Memory B cell (primary cell): ENCODE measurements at places on chromosomes 5 and 9.

DNA sequence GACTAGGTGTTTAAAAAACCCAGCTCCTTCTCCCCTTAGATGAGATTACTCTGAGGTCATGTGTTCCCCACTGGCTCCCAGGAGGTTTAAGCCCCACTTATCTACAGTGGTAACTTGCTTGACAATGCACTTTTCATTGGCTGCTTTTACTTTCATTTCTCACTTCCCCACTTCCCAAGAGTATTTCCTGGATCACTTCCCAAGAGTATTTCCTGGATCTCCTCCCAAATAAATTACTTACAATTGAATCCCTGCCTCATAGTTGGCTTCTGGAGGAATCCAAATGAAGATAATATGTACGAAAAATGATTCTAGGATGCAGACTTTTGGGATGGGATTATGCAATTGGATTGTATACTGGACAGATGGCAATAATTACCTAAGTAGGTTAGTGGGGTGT, 47.1 kb upstream of the CHSY3 start:
- DNase-seq, result no peak
- no peaks in the 10 kb centered on the region for H3K4me1 ChIP-seq
- H3K27ac ChIP-seq, result no peak overlapping the region

DNA sequence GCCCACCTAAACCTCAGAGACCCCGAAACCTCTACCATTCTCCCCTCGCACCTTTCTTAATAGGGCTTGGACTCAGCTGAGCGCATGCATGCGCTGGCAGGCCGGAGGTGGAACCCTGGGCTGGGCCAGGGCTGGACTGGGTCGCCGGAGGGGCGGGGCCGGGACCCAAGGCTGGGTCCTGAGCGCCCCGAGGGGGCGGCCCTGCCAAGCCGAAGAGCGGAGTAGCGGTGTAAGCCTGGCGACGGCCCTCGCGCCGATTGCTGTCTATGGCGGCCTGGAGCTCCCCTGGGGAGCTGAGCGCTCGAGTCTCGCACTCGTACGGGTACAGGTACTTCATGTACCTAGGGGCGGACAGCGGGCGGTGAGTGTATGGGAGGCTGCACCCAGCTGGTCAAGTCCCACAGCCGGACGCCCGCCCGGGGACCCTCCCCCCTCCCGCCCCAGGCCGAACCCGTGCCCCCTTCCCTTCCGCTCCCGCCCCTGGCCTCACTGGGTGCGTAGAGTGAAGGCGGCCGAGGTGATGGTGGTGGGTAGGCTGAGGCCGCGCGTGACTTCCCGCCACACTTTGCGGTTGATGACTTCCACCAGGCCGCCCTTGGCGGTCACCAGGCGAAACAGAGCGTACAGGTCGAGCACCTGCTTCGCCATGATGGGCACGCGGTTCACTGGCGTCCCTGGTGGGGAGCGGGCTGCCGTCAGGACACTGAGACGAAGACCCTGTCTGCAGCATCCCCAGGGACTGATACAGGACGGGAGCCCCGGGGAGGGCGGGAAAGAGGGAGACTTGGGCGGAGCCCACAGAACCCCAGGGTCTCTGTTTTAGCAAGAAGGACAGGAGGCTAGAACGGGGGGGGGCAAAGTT, 3.3 kb upstream of the DCTN3 start:
- H3K27ac ChIP-seq, result no peak overlapping the region
- DNase-seq, result no peak
- peaks cover 2% of the 10 kb centered on the region for H3K36me3 ChIP-seq
- peaks cover 31% of the 10 kb centered on the region for H3K27me3 ChIP-seq

GRCh38 chr9:107706701-107707427, 217.3 kb upstream of the KLF4 start:
- H3K27ac ChIP-seq, result no peak overlapping the region
- H3K4me1 ChIP-seq, result no peaks in the 10 kb centered on the region
- no peaks in the 10 kb centered on the region for H3K36me3 ChIP-seq
- H3K4me3 ChIP-seq, result no peak overlapping the region
- DNase-seq, result no peak

GRCh38 chr9:119788921-119789320, 419.7 kb upstream of the BRINP1 start:
- H3K36me3 ChIP-seq, result no peaks in the 10 kb centered on the region
- no peak for DNase-seq
- no peak overlapping the region for H3K4me3 ChIP-seq
- H3K4me1 ChIP-seq, result no peaks in the 10 kb centered on the region

GRCh38 chr5:75460532-75460931, 50.9 kb downstream of the CERT1 start:
- H3K4me3 ChIP-seq, result no peak overlapping the region
- DNase-seq, result no peak
- no peaks in the 10 kb centered on the region for H3K27me3 ChIP-seq
- H3K36me3 ChIP-seq, result peaks cover 27% of the 10 kb centered on the region
- H3K4me1 ChIP-seq, result peaks cover 32% of the 10 kb centered on the region
- peak overlapping the region; percentile 51 for H3K27ac ChIP-seq
